ENCODE measurements at places on chromosomes 3 and 15.

DNA sequence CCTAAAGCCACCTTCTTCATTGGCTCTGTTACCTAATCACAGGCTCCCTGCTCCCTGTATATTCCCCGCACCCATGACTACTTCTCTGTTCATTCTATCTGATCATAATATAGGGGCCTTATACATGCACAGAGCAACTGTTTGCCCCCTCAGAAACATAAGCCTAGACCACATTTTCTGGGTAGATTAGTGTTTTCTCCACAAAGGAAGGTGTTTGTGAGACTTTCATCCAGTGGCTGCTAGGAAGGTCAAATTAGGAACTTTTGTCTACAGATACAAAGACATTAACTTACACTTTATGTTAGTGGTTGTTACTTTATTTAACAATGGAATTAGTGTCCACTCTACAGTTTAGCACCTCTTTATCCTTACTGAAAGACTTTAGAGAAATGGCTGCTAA, 174.9 kb downstream of the GHSR start:
- DNase-seq, result no peak

DNA sequence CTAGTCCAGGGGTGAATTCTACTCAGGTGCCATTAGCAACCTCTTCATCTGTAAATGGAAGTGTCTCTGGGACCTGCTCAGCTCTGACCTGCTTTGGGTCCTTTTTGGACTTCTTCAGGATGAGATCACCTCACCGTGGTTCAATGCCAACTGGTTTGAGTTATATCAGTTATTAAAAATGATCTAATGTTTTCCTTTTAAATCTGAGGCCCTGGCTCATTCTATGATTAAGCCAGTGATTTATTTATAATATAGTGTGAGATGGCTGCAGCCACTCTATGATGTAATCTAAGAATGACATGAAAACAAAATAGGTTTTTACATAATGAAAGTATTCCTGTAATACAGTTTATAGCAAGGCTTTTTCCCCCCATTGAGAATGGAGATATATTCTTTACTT, 79.4 kb downstream of the LPP start:
- DNase-seq, result no peak

- no peak for DNase-seq
These were observed 374.8 kb upstream of the PDZRN3 start for GRCh38 chr3:73999501-73999900.

DNA sequence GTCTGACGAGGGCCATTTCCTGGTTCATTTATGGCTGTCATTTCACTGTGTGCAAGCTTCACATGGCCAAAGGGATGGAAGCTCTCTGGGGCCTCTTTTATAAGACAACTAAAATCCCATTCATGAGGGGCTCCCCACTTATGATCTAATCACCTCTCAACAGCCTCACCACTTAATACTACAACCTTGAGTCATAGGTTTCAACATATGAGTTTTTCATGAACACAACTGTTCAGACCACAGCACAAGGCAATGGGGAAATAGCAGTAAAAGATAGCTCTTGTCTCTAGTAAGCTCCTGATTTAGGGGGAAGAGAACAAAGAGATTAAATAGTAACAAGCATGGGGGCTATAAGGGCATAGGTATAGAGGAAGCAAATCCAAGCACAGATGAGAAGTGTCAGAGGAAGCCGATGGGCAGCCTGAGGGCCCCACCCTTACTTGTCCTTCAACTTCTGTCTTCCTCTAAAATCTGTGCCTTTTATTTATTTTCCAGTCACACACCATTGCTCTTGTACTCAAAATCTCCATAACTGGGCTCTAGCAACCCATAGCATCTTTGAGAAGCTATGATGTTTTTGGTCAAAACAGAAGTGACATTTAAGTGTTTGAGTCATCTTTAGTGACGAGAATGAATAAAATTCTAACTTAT, 329.1 kb downstream of the UNC13C start:
- no peak for DNase-seq

GRCh38 chr3:172129498-172129849, 90.1 kb downstream of the FNDC3B start:
- no peak for DNase-seq

DNA sequence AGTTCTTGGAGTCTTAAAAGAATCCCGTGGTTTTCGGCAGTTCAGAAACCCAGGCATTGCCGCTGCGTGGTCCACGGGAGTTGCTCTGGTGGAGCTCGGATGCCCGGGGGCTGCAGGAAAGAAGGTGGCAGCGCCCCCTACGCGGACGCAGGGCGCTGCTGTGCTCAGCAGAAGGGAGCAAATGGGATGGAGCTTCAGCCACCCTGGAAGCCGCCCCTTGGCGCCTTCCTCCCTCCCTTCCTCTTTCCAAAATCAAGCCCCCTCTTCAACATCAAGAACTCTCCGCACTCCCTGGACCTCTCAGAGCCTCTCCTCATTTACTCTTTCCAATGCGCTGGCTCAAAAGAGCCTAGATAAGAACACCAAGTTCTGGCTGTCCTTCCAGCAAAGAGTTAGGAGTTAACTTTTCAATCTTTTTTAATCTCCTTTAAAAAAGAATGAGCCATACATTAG, 880 bp upstream of the CHRNA7 start:
- DNase-seq, result no peak

GRCh38 chr3:23810343-23811184, 4.8 kb downstream of the UBE2E1 start:
- peak; percentile 26 for DNase-seq

GRCh38 chr3:26525013-26525412, 97.6 kb upstream of the LRRC3B start:
- DNase-seq, result no peak

DNA sequence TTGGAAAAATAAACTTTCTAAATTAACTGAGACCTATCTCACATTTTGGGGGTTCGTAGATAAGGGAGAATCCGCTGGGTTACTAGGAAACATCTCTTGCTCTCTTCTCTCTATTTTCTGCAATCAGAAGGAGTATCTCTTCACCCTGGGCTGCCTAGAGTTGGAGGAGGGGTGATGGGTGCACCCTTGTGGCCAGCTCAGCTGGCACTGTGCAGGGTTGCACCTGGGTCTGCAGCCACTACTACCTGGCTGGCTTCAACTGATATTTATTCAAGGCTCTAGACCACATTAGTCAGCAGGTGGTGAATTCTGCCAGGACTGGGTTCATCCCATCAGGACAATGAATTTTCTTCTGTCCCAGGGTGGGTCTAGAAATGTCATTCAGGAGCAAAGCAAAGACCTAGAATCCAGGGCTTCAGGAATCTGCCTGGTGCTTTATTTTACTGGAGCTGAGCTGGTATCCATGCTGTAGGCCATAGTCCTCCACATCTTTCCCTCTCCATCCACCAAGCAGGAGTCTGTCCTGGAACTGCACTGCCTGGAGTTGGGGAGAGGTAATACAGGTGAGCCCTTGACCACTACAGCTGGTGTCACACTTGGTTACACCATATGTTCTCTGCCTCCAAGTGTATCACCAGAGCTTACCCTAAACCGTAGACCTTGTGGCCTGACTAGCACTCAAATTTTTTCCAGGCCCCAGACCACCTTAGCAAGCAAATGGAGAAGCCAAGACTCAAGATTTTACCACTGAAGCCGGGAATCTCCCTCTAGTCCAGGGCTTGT, 14.0 kb downstream of the OR5K4 start:
- DNase-seq, result no peak

DNA sequence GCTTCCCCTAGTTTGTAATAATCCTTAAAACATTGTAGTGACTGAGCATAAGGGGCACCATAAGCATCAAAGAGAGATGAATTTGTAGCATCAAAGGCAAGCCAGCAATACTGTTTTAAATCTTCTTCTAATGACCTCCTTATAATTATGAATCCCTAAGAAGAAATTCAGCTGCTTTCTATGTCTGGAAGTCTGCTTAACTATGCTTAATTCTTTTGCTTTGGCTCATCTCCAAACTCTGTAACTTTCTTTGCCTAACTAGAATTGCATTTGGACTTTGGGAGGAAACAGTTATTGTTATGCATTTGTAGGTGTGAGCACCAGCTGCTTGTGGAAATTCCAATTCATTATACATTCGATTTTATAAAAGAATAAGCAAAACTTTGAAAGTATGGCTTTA, 117.7 kb upstream of the SPATA16 start:
- DNase-seq, result no peak

DNA sequence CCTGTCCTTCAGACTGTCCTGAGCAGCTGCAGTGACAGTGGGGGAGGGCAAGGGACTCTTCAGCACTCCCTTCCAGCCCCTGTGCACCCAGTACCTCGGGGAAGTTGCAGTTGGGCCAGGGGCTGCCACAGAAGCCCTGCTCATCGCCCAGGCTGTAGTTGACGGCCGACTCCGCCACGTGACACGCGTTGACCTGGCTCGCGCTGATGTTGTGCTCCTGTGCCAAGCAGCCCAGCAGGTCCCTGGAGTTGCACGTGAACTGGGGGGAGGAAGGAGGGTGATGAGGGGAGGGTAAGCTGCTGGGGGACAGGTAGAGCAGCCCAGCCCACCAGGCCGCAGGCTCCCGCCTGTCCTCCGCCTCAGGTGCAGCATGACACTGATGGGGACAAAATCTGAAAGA, 101.2 kb downstream of the SEC22A start:
- DNase-seq, result no peak

- no peak for DNase-seq
These were observed 116.4 kb downstream of the DUT start for GRCh38 chr15:48447657-48448056.

DNA sequence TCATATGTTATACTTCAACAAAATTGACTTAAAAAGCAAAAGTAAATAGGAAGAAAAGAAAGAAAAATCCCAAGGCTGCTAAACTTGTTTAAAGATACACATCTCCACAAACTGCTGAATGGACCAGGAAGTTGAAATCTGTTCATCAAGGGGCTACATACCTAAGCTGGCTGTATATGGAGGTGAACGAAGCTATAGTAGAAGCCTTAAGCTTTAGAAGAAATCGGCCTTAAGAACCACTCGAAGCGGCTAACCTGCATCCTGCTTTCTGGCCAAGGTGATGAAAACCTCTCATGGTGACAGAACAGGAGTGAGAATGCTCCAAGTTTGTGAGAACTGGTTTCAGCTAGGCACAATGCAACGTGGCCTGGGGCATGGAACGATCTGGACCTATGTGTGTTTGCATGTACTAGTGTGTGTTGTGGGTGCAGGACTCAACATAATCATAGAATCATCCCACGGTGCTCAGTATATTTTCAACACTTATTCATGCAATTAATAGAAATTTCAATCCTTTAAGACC, 31.3 kb upstream of the SPTBN5 start:
- DNase-seq, result no peak
